ENCODE measurements at places on chromosomes 12 and 14.

DNA sequence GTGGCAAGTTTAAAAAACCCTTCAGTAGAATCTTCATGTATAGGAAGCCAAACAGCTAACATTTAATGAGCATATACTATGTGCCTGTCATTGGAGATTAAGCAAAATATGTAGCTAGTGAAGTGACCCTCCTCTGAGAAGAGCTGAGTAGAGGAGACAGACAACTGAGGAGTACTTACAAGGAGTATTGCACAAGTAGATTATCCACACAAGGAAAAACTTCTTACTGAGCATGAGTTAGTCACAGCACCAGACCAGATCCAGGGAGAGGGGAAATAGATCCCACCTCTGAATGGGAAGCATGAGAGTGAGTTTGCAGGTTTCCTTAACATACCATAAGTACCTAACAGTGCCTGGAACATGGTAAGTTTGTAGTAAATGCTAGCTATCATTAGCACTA lies 33.0 kb downstream of the FRMD6 start:
- no peak for DNase-seq

GRCh38 chr12:12983420-12984035 lies 16.5 kb downstream of the HEBP1 start:
- DNase-seq, result no peak

DNA sequence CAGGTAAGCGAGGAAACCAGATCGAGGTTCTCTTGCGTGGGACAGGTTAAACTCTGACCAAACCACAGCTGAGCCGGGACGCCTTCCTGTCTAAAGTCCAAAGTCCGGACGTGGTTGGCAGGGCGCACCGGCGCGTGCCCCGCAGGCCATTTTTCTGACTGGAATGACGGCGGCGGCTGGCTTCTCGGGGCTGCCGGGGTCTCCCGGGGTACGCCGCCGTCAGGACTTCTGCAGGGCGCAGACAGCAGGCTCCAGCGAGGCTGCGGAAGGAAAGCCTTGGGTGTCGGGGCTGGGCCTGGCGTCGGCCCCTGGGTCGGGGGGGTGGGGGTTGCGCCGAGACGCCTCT lies 32.8 kb downstream of the MIA2 start:
- DNase-seq, result no peak

DNA sequence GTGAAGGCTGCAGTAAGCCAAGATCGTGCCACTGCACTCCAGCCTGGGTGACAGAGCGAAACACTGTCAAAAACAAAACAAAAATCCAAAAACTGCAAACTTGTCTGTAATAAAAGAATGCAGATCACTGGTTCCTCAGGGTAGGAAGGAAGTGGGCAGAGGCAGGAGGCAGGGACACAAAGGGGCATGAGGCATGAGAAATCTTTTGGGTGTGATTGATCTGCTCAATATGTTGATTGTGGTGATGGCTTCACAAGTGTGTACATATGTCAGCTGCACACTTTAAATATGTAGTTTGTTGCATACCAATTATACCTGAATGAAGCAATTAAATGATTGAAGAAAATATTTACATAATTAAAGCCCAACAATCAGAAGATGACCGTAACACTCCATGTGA lies 117.6 kb downstream of the CMAS start:
- no peak for DNase-seq

- no peak for DNase-seq
Observed at GRCh38 chr12:122306407-122306806, 40.1 kb upstream of the VPS33A start.

GRCh38 chr12:7834701-7835100 lies 38.0 kb downstream of the SLC2A14 start:
- DNase-seq, result no peak

Measured in effector CD8-positive, alpha-beta T cell (primary cell).